Thoracic aorta endothelial cell (primary cell): ENCODE measurements at places on chromosomes 2 and 18. TPM values are rescaled to one million over a fixed set of nuclear protein-coding genes. Genes with fewer than 3 reads are reported as not detected.

RESP18 gene
- total RNA-seq, result not detected in 2 replicates

L3MBTL4 gene
- under 0.01 and 0.57 TPM in 2 replicates for total RNA-seq

SCN7A gene
- total RNA-seq, result not detected in 2 replicates

C1QL2 gene
- total RNA-seq, result not detected in 2 replicates

TUBA4B gene
- total RNA-seq, result not detected in 2 replicates
